Suprapubic skin (tissue), 4 donors: ENCODE measurements at places on chromosomes 11 and 22.
A peak's percentile ranks its signal among the peaks of the same experiment; 100 is the strongest.

DNA sequence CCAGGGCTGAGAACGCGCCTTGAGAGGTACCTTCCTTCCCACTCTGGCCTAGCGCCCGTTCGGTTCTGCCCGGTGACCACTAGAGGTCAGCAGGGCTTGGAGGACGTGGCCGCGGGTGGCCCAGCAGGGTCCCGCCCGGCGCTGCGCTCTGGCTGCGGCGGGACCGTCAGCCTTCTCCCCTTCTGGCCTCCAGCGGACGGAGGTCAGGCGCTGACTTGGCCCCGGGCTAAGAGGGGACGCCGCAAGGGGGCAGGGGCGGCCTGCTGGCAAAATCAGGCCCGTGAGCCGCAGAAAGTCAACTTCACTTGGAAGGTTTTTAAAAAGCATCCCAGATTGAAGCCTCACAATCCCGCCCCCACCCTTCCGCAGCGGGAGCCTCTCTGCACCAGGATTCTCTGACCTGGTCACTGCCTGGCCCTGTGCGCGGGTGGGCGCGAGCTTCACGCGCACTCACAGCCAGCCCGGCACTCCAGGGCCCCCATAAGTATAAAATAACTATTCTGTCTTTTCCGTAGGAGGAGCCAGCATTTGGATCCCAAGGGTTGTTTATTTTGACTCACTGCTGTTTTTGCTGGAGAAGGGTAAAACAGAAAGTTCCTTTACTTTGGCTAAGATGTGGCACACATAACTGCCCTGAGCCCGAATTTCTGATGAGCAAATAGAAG lies 23.2 kb upstream of the ZBTB16 start:
- DNase-seq = peak; percentile 90

- no peak for DNase-seq
Measured at GRCh38 chr11:665062-665703, 28.1 kb downstream of the DRD4 start.

GRCh38 chr11:64581057-64581523 lies 9.9 kb upstream of the SLC22A12 start:
- DNase-seq = peak; percentile 34

DNA sequence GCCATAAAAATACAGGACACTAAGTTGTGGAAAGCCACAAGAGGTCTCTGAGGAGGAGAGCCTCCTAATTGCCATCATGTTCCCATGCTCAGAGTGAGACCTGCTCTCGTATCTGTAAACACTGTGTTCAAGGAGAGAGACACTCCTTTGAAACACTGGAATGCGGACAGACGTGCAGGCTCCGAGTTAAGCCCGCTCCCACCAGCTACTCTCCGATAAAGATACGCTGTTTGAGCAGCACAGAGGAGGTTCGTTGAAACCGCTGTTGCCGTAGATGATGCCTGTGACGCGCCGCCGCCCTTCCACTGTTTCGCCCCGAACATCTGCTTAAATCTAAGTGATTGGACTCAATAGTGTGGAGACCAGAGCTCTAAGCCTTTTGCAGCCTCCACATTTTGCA lies 25.1 kb downstream of the NUP50 start:
- no peak for DNase-seq

- peak; percentile 70 for DNase-seq
Measured at GRCh38 chr22:27686534-27686933, 115.0 kb downstream of the MN1 start.

DNA sequence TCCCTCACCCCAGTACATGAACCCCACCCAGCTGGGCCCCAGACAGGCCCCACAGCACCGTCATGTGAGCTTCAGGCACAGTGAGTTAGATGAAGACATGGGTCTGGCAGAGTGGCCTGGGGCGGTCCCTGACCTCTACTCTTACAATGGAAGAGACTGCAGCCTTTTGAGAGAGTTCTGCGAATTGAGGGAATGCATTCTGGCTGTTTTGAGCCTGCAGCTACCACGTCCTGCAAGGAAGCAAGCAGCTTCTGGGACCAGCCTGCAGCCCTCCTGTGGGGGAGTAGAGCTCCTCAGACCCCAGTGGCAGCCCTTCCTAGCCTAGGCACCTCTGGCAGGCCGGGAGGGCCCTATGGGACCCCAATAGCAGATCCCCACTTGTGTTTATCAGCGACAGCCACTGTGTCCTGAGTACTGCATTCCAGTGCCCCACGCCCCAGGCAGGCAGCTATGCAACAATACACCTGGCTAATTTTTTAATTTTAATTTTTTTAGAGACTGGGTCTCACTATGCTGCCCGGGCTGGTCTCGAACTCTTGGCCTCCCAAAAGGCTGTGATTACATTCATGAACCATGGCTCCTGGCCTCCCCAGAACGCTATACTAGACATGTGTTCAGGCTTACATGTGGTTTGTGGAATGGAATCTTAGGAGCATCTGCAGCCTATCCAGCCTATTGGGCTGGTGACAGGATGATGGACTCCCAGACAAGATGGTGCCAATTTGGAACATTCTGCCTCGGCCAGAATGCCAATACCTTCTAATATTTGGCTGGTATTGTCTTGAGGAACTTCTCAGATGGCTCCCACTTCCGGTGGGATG lies 717 bp upstream of the SLC7A4 start:
- DNase-seq = no peak

DNA sequence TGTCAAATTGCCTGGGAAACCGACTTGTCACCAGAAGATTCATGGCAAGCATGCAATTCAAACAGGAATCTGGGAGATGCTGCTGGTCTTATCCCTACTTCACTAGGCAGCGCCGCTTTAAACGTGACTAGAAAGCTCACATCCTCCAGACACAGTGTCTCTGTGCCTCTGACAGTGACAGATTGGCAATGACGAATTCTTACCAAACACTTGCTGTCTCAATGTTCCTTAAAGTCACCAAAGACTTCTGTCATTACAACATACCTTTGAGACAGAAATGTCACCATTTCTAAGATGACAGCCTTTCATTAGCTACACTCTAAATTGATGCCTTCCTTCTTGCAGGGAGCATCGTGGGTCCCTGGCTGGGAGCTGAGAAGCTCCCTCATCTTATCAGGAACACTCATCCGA lies 197.8 kb downstream of the CWF19L2 start:
- DNase-seq = no peak

GRCh38 chr11:28738549-28738948 lies 630.4 kb downstream of the METTL15 start:
- DNase-seq = no peak

- DNase-seq = no peak
Measured at GRCh38 chr11:124943254-124943616, 7.4 kb upstream of the HEPACAM start.

GRCh38 chr22:24516301-24516737 lies 21.2 kb downstream of the UPB1 start:
- no peak for DNase-seq

DNA sequence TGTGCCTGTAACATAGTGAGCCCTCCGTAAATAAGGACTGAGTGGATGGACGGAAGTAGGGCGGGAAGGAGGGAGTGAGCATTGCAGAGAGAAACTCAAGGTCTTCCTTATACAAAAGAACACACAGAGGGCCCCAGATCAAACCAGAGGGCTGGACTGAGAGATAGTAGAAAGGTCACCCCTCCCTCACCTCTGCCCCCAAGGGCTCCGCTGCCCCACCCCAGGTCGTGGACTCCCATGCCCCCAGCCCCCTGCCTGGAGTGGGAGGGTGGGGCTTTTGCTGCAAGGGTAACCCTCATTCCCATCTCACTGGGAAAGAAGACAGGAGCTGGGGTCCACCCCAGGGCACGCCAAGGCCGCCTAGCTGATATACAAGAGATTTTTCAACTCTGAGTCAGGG lies 157.0 kb downstream of the MN1 start:
- no peak for DNase-seq

DNA sequence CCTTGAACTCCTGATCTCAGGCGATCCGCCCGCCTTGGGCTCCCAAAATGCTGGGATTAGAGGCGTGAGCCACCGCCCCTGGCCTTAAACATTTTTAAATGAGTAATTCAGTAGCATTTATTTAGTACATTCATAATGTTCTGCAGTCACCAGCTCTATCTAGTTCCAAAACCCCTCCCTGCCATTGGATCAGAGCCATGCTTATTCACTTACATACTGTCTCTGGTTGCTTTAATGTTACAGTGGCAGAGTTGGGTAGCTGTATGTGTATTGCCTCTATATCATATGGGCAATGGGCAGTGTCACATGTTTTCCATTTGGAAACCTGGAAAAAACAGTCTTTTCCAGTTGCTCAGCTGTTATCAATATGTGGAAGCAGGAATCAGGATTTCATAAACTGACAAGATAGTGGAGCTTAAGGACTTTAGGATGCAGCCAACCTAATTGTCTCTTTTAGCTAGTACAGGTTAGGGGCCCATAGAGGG lies 10.5 kb downstream of the COA4 start:
- DNase-seq = no peak

GRCh38 chr11:57370251-57370650 lies 10.7 kb downstream of the PRG3 start:
- DNase-seq = no peak

DNA sequence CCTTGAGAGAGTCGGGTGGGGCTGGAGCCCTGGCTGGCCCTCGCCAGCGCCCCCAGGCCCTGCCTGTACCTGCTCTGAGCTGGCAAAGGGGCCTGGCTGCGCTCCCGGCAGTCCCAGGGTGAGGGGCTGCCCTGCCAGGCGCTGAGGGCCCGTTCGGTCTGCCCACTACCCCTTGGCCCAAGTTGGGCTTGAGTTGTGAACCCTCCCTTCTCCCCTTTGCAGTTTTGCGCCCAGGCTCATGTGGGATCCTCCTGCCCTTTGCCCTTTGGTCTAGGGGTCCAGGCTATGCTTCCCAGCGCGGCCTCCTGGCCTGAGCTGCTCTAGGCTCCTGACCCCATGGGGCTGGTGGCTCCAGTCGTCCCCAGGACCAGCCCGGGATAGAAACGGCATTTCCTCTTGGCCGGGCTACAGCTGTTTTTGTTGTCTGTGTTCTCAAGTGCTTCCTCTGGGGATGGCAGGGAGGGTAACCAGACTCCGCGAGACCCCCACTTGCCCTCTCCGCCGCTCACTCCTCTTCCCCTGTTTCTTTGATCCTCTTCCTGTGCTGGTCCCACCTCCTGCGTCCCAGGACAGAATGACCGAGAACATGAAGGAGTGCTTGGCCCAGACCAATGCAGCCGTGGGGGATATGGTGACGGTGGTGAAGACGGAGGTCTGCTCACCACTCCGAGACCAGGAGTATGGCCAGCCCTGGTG lies 34.9 kb downstream of the PRDM11 start:
- DNase-seq = no peak

GRCh38 chr11:93728792-93729128 lies 12.5 kb downstream of the TAF1D start:
- DNase-seq = no peak

DNA sequence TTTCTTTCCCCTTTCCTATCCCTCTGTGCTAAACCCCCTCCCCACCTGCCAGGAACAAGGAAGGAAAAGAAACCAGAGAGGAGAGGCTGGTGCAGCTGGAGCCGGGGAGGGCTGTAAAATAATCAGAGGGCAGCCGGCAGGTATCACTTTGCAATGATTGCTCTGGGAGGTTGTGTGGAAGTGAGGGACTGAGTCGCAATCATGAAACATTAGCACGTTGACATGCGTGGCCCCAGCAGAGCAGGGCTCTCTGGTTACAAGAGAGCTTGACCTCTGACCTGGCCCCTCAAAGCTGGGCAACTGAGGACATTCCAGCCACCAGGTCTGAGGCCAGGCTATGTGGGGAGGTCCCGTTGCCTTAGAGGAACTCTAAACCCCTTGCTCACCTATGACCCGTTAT lies 170.8 kb upstream of the BDNF start:
- DNase-seq = no peak

DNA sequence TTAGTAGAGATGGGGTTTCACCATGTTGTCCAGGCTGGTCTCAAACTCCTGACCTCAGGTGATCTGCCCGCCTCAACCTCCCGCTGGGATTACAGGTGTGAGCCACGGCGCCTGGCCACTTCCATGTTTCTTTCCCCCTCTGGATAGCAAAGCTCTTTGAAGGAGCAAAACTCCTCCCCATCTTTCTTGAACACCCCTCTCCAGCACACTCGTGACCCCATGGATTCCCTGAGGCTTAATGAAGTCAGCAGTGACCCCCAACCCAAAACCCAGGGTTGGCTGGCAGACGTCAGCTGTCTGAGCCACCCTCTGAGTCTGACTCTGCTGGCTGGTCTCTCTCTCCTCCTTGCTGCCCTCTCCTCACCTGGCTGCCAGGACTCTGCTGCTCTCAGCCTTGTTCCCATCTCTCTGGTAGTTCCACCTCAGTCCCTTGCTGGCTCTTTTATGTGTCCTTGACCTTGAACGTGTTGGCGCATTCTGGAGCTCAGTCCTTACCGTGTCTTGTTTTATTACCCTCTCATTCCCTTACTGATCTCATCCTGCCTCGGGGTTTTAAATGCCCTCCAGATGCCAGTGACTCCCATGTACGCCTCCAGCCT lies 44.5 kb downstream of the PARVG start:
- no peak for DNase-seq

DNA sequence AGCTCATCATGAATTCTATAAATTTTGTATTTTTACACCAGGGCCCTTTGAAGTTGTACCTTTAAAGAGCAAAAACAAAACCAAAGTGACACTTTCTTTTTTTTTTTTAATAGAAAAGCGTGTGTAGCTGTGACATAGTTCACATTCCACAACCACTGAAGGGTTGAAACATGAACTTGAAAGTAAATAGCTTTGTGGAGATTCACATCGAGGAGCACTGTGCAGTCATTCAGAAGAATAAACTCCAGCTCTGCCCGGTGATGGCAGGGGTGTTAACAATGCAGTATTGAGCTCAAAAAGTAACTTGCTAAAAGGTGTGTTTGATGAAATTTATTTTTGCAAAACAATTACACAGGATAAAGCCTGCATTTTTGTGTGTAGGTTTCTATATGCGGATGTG lies 1166.2 kb downstream of the TBC1D22A start:
- no peak for DNase-seq

GRCh38 chr11:112856133-112856532 lies 105.1 kb upstream of the NCAM1 start:
- DNase-seq = no peak

DNA sequence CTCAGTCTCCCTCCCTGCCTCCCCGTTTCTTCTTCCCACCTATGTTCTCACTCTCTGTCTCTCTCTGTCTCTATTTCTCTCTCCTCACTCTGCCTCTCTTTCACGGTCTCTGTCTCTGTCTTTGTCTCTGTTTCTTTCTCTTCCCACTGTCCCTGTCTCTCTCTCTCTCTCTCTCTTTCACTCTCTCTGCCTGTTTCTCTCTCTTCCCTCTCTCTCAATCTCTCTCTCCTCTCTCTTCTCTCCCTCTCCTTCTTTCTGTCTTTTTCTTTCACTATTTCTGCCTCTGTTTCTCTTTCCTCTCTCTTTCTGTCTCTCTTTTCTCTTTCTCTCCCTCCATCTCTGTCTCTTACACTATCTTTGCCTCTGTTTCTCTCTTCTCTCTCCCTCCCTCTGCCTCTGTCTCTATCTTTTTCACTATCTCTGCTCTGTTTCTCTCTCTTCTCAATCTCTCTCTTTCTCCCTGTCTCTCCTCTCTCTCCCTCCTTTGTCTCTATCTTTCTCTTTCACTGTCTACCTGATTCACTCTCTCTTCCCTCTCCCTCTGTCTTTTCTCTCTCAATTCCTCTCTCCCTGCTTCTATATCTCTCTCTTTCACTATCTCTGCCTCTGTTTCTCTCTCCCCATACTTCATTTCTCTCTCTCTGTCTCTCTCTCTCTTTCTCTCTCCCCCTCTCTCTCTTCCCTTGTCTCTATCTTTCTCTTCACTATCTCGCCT lies 5.4 kb downstream of the APLNR start:
- no peak for DNase-seq
